ENCODE measurements at places on chromosomes 12 and 14. TPM values are rescaled to one million over a fixed set of nuclear protein-coding genes. Genes with fewer than 3 reads are reported as not detected.

DNA sequence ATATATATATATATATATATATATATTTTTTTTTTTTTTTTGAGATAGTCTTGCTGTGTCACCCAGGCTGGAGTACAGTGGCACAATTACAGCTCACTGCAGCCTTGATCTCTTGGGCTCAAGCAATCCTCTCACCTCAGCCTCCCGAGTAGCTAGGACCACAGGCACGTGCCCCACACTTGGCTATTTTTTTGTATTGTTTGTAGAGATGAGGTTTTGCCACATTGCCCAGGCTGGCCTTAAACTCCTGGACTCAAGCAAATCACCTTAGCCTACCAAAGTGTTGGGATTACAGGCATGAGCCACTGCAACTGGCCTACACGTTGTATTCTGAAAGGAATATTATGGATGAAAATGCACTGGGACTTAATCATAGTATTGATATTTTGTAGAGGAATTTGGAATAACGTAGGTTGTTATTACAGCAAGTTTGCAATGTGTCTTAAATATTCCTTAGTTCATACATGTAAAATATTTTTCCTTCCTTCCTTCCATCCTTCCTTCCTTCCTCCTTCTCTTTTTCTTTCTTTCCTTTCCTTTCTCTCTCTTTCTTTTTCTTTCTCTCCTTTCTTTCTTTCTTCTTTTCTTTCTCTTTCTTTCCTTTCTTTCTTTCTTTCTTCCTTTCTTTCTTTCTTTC is 862 bp downstream of the KLRB1 start:
- H3K36me3 ChIP-seq: no peaks in the 10 kb centered on the region
- no peak overlapping the region for H3K27ac ChIP-seq
- H3K4me1 ChIP-seq: no peaks in the 10 kb centered on the region
- no peak for DNase-seq
- no peak overlapping the region for H3K4me3 ChIP-seq

DNA sequence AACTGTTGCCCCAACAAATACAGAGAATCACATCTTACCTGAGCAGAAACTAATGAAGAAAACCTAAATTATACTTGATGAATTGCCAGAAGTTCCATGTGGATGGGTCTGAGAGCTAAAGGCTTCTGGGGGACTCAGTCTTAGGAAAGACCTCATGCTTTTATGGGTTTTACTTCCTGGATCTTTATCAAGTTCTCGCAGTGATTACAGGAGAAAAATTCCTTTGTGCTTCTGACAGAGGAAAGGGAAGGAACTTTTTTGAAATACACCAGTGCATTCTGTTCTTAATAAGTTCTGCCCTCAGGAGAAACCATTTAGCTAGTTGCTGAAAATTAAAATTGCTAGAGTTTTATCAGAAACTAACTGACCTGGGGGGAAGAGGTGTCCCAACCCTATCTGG is 203.9 kb upstream of the KITLG start:
- DNase-seq: no peak
- H3K4me3 ChIP-seq: no peak overlapping the region
- H3K36me3 ChIP-seq: peaks cover 8% of the 10 kb centered on the region
- H3K4me1 ChIP-seq: peaks cover 17% of the 10 kb centered on the region
- no peak overlapping the region for H3K27ac ChIP-seq

DNA sequence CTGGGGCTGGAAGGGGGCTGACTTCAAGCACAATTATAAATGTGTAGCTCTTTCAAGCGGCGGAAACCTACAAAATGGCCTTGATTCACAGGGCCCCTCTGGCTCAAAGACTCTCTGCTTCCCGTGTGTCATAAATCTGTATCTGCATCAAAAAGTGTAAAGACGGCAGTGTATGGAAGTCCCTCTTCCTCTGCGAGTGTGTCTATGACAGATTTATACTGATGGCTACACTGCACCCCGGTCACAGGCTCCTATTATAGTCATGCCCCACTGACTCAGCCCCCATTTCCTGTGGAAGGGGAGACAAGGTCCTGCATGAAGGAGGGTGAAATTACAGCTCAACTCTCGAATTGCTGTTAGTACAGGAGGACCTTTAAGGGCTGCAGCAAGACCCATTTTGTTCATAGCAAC is 68.6 kb downstream of the HMGA2 start:
- H3K36me3 ChIP-seq: peaks cover 27% of the 10 kb centered on the region
- DNase-seq: peak; percentile 85
- H3K27ac ChIP-seq: peak overlapping the region; percentile 97

DNA sequence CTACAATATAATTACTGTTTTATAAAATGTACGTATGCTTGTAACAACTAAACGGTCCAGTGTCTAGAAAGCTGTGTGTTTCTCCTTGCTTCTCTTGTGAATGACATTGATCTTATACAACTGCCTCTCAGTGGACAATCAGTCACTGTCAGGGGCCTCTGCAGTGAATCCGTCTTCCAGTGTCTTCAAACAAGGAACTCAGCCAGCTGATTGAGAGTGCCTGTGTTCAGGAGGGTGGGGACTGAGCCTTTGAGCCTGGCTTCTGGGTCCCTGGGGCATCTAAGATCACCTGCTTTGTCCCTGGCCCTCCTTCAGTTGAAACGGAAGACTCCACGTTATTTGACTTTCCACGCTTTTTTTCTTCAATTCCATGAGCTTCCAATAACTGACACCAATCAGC is 133.1 kb upstream of the SFSWAP start:
- H3K27me3 ChIP-seq: peaks cover 7% of the 10 kb centered on the region
- DNase-seq: no peak
- H3K27ac ChIP-seq: no peak overlapping the region
- no peaks in the 10 kb centered on the region for H3K4me1 ChIP-seq
- no peak overlapping the region for H3K4me3 ChIP-seq
- H3K36me3 ChIP-seq: peaks cover 7% of the 10 kb centered on the region

DNA sequence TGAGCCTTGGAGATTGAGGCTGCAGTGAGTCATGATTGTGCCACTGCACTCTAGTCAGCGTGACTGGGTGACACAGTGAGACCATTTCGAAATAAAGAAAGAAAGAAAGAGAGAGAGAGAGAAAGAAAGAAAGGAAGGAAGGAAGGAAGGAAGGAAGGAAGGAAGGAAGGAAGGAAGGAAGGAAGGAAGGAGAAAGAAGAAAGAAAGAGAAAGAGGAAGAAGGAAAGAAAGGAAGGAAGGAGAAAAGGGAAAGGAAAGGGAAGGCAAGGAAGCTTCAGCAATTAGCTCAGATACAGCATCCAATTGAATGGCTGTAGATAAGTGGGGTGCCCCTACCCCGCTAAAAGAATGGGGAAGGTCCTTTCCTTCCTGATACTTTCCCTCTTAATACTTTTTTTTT is 9.5 kb upstream of the NAA30 start:
- H3K27me3 ChIP-seq: peaks cover 5% of the 10 kb centered on the region
- H3K27ac ChIP-seq: peak overlapping the region; percentile 56
- H3K4me1 ChIP-seq: peaks cover 38% of the 10 kb centered on the region
- no peak overlapping the region for H3K4me3 ChIP-seq

- H3K27me3 ChIP-seq: peaks cover 8% of the 10 kb centered on the region
- peaks cover 43% of the 10 kb centered on the region for H3K4me1 ChIP-seq
- no peak overlapping the region for H3K4me3 ChIP-seq
- H3K27ac ChIP-seq: peak overlapping the region; percentile 63
- no peak for DNase-seq
Measured at GRCh38 chr14:90851327-90852036, 35.3 kb upstream of the TTC7B start.

The ACOT2 gene
- total RNA-seq: 21.5 TPM
